Stimulated activated CD4-positive, alpha-beta T cell treated with anti-CD3 and anti-CD28 coated beads, TNF-alpha, amount 100 ng/mL, for 4 hours (primary cell): ENCODE measurements at places on chromosomes 11 and 22.

DNA sequence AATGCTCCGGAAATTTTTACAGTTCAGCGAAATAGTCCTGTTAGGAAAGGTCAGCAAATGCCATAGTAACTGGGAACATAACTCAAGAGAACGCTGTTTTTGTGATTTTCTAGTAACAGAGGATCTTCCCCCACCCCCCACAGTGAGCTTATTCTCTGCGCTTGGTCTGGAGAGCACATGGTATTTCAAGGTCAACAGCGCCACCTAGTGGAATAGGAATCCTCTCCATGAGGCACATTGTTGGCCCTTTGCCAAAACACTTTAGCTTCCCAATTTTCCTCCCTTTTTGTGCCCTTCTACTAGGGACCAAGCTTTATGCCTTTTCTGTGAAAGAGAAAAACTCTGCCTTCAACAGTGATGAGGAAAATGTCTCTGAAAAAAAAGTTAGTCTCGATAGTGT lies 13.2 kb upstream of the OR4C12 start:
- no peak for DNase-seq

GRCh38 chr11:45168366-45169130 lies 22.1 kb downstream of the PRDM11 start:
- no peak for DNase-seq

DNA sequence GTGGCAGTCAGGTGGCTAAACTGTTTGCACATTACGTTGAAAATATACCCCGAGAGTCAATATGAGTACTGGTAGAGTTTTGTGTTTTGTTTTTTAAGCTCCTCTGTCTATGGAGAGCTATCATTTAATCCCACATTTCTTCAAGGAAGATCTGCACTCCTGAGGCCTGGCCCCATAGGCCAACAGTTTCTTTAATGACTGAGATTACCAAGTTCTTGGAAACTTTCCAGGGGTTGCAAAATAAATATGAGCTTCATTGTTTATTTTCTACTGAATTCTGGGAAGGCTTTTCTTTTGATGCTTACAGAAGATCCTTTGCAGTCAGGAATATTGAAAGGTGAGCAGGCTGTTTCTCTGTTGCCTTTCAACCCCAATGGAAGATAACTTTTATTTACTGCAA lies 452.0 kb downstream of the JRKL start:
- DNase-seq = no peak

DNA sequence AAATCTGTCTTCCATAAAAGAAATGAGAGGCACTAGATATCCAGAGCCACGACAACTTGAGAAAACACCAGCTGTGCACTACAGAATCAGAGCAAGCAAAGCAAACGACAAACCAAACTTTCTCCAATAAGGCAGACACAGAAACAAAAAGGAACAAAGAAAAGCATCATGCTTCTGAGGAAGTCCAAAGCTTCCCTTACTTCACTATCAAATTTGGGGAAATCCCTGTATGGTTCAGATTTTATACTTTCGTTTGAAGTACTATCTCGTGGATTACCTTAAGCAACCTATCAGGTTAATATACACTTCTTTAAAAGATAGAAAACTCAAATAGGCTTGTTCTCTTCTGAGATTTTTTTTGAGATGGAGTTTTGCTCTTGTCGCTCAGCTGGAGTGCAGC lies 27.7 kb downstream of the ALG9 start:
- no peak for DNase-seq

GRCh38 chr22:19291218-19291579 lies 320 bp downstream of the CLTCL1 start:
- DNase-seq = no peak

DNA sequence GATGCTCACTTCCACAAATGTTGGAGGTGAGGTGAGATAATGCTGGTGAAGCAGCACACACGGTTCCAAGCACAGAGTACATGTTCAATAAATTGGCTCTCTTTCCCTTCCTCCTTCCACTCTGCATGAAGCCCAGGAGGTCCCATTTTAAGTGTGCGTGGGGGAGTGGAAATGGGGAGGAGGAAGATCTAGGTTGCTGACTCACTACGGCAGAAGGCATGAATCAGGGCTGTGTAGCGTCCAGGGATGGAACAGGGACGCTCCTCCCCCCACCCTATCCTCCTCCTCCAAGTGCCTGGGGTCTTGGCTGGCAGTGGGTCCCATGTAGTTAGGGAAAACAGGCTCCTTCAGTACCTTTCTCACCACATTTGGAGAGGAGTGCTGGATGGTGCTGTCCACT lies 44.2 kb downstream of the TRIM66 start:
- DNase-seq = no peak

DNA sequence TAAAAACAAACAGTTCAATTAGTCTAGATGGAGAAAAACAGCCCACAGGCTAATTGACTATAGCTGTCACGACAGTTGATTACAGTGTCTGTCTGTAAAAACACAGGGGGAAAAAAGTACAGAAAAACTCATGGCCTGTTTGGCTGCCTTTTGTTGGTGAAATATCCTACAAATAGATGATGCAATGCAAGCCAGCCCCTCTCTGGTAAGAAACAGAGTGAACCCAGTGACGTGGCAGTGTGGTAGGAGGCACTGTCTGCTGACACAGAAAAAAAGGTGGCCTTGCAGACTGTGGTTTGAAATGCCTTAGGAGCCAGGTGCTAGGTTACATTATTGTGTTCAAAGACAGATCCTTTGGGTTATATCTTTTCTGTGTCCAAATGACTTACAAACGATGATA lies 431.4 kb upstream of the CCDC90B start:
- DNase-seq = no peak

- peak; percentile 54 for DNase-seq
These were observed at the start of gene YPEL4 for GRCh38 chr11:57649826-57650738. TSS of gene YPEL4 (minus strand) at chr11:57649912. CDS start at chr11:57647107, 2,805 bp downstream.
